Stimulated activated CD4-positive, alpha-beta T cell treated with anti-CD3 and anti-CD28 coated beads, Interleukin-1b, Interleukin-23, amount 100 ng/mL, for 4 hours (primary cell): ENCODE measurements at places on chromosomes 1 and 21.

DNA sequence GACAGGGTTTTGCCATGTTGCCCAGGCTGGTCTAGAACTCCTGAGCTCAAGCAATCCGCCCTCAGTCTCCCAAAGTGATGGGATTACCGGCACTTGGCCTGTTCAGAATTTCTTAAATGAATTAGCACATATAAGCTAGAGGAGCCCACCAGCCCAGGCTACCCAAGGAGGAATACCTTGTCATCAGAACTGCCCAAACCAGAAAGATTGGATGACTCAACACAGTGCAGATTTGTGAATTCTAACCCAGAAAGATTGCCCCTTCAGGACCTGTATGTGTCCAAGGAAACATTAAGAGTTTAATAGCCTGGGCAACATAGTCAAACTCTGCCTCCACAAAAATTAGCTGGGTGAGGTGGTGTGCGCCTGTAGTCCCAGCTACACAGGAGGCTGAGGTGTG lies 14.0 kb upstream of the LIN9 start:
- DNase-seq: no peak

DNA sequence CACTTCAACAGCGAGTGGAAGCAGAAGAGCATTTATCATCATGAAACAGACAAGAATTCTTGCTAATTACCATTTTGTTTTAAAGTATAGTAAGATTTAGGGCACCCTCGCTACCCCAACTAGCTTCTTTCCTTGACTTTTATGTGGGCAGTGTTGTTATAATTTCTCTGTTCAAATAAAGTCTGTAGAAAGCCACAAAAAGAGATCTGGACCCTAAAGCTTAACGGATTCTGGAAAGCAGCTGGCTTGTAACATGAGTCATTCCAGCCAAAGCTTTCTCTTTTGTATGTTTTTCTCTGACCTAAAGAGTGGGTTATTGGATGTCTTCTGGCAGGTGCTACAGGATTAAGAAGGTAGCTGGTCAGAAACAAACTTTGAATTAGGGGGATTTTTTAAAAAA lies 37.4 kb downstream of the RUNX1 start:
- no peak for DNase-seq

DNA sequence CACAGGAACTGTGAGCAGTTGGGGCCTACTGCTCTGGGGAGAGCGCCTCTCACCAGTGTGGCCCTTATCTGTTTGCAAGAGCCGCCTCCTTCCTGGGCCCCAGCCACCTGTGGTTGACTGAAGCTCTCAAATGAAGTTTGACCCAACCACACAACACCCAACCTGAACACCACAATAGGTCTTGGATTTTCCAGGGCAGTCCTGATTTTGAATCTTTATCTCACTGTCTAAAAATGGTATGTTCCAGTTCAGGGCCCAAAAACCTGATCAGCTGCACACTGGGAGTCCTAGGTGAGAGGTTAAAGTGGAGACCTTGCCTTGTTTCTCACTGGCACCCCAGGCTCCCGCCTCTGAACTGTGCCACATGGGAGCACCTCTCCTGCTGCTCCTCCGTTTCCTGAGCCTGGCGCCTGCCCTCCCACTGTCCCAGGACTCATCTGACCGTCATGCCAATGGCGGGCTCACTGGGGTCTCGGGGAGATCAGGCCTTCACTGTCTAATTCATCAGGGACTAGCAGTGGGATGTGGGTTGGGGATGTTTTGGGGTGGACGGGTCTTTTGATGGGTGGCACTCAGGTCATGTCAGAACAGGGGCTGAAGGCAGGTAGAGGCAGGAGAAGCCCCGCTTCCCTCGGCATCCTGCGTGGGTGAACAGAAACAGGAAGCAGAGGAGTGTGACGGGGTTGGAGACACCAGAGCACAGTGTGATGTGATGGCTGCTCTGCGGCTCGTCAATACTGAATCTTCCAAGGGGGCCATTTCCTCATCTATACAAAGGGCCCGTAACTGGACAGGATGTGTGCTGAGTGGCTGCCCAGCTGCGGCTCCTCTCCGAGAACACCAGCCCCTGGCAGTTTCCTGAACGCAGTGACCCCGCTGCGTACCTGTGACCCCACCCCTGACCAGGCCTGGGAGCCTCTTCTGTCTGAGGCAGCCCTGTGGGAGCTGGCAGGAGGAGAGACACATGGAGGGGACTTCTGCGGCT lies 59.6 kb upstream of the ITPKB start:
- DNase-seq: peak; percentile 34

DNA sequence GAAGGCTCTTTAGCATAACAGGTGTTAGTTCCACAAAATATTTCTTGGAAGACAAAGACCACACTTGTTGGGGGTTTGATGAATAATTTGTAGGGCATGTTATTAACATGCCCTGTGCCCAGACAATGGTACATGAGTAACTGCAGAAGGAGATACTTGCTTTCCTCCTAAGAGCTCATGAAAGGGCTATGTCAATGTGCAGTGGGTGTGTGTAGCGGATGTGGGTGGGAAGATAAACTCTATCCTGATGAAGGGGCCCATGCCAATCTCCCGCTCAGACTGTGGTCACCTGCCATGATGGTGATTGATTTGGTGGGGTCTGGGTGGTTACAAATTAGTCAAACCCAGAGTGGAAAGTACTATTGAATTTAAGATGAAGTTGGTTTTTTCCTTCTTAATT lies 69.8 kb upstream of the DNAH14 start:
- DNase-seq: no peak

GRCh38 chr1:67821263-67821662 lies 12.0 kb downstream of the GNG12 start:
- no peak for DNase-seq

DNA sequence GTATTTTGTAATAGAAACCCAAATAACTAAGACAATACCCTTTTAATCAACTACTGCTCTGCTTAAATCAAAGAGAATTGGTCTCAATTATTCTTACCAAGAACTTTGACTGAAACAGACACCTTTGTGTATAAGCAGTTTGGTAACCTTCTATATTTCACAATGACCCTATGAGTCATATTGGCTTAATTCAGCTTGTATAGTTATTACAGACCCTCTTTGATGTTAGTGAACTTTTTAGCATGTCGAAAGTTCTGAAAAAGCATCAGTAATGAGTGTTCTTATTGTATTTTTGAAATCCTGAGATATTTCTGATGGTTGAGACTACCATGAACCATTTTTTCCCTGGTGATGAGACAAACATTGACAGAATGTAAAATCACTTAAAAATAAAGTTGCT lies 43.3 kb upstream of the RABGAP1L start:
- no peak for DNase-seq

DNA sequence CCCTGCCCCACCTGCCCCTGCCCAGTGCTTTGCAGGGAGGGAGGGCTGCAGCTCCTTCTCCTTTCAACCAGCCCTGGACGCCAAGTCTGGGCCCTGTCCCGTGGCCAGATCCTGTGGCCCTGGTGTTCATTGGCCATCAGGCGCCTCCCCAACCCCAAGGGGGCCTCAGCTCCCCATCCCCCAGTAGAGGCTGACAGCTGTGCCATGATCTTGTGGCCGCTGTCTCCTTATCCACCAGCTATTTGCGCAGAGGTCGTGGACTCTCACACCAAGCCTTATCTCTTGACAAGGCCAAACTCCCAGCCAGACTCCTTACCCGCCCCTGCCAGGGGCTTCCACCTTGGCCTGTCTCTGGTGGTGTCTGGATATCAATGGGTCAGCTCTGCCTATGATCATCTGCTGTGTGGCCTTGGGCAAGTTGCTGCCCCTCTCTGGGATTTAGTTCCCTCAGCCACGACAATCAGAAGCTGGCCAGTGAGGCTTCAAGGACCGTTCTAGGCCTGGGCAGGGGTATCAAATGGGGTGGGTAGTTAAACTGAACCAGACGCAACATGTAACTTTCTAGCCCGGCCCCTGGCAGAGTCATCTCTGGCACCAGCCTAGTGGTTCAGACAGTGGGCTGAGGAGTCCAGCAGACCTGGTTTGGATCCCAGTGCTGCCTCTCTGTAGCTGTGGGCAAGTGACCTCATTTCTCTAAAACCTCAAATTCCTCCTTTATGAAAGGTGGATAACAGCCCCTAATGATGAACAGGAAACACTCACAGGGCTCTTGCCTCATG lies 3.3 kb upstream of the COL8A2 start:
- no peak for DNase-seq

- no peak for DNase-seq
Measured at GRCh38 chr1:74830766-74831165, 97.8 kb downstream of the TYW3 start.

GRCh38 chr1:44631333-44631646 lies 43.0 kb downstream of the TMEM53 start:
- DNase-seq: no peak

- DNase-seq: no peak
Measured at GRCh38 chr1:177862916-177863315, 106.9 kb downstream of the SEC16B start.

DNA sequence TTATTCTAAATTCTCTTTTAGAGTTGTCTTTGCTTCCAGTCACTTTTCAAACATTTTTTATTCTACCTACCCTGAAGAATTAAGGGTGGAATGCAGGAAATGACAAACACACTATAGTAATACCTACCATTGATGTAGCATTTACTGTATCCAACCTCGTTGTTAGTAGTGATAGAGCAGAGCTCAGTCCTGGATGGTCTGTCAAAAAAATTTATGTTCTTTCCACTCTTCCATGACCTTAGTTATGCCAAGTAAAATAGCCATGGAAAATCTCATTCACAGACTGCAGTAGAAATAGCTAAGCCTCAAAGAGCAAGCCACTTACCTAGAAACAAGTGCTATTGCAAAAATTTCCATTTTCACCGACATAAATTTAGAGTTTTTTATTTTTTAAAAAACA lies 74.6 kb downstream of the CRB1 start:
- DNase-seq: no peak

DNA sequence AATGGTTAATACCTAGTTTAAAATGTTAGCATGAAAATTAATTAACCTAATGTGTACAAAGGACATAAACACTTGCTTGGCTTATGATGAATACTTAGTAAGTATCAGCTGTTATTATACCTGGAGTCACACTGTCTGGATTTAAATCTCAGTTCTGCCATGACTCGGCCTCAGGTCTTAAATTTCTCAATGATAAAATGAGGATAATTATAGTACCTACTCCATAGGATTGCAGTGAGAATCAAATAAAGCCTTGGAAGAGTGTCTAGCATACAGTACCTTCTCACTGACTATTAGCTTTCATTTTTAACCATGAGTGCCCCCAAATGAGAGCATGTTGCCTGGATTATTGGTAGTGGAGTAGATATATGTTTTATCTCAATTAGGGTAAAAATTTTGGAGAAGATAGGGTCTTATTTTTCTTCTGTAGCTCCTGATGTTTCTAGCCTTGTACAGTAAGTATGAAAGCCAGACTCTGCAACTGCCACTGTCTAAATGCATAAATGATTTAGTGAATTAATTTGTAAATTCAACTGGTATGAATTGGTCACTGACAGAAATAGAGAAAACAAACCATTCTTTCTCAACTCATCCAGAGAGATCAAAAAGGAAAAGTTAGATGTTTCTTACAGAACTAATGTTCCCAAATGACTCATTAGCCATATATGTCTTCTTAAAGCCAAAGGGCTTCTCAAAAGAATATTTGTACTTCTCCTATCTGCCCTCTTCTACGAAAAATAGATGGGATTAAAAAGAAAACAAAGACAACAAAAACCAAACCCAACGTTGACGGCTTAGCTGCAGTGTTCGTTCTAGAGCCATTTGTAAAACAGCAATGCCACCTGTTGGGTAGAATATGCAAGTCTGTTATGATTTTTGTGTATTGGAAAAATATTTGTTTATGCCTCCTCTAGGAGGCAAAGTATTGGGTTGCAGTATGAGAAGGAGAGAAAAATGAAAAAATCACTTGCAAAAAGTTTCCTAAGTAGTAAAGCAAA lies 53.8 kb upstream of the MROH9 start:
- no peak for DNase-seq

GRCh38 chr1:156419854-156420204 lies 50.8 kb downstream of the RHBG start:
- DNase-seq: peak; percentile 33

DNA sequence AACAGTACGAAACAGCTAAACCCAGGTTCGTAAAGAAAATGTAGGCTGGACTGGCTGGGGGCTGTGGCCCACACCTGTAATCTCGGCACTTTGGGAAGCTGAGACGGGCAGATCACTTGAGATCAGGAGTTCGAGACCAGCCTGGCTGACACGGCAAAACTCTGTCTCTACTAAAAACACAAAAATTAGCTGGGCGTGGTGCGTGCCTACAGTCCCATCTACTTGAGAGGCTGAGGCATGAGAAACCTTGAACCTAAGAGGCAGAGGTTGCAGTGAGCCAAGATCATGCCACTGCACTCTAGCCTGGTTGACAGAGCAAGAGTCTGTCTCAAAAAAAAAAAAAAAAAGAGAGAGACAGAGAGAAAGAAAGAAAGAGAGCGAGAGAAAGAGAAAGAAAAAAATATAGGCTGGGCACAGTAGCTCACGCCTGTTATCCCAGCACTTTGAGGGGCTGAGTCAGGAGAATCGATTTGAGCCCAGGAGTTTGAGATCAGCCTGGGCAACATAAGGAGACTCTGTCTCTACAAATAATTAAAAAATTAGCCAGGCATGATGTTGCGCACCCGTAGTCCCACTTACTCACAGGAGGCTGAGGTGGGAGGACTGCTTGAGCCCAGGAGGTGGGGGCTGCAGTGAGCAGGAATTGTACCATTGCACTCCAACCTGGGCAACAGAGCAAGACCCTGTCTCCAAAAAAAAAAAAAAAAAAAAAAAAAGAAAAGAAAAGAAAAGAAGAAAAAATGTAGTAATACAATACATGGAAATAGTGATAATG lies 35.7 kb downstream of the CAPZB start:
- DNase-seq: no peak

DNA sequence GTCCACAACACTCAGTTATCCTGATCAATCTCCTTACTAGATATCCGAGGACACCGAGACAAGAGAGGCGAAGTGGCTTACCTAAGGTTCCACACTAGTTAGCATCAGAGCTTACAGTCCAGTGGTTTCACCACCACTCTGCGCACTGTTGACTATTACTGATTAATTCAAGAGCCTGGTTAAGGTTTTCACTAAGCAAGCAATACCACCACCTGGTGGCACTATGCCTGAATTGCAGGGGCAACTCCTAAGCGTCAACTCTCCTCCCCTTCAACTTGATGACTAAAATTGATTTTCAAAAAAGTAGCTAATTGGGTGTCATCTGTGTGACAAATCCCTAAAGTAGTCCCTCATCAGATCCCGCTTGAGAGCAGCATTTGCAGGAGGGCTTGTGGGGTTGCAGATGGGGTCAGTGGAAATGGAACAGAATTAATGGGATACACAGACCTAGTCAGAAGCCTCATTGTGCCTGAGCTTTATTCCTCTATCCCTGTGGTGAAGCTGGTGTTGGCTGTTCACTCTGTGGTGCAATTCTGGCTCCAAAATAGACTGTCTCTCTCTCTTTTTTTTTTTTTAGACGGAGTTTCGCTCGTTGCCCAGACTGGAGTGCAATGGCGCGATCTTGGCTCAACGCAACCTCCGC lies 9.1 kb downstream of the TTC22 start:
- peak; percentile 44 for DNase-seq

- DNase-seq: no peak
Measured at GRCh38 chr1:231666937-231667608, 40.5 kb downstream of the DISC1 start.
